ENCODE measurements at places on chromosomes 5 and 9.

- no peak for DNase-seq
Observed at GRCh38 chr9:33164138-33164809, 2.9 kb downstream of the B4GALT1 start.

GRCh38 chr5:100595812-100596173 lies 60.6 kb downstream of the FAM174A start:
- no peak for DNase-seq

- DNase-seq = no peak
Observed at GRCh38 chr5:152527358-152528052, 122.4 kb upstream of the NMUR2 start.

DNA sequence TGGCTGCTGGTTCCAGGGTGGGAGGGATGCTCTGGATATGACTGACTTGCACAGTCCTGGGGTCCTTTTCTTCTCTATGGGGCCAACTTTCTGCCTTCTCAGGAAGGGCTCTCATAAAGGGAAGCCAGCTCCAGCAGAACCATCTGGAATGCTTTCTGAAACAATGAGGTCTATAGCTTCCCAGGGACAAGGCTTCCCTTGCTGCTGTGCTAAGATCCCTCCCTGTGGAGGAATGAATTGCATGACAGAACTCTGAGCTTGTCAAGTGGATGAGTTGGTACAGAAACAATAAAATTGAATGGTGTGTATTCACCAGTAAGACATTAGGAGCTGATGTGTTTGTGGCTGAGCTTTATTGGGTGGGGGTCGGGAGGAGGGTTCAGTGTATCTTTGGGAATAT lies 19.8 kb downstream of the CKMT2 start:
- DNase-seq = no peak

- DNase-seq = no peak
Observed at GRCh38 chr5:137278476-137278875, 220.7 kb downstream of the SPOCK1 start.

DNA sequence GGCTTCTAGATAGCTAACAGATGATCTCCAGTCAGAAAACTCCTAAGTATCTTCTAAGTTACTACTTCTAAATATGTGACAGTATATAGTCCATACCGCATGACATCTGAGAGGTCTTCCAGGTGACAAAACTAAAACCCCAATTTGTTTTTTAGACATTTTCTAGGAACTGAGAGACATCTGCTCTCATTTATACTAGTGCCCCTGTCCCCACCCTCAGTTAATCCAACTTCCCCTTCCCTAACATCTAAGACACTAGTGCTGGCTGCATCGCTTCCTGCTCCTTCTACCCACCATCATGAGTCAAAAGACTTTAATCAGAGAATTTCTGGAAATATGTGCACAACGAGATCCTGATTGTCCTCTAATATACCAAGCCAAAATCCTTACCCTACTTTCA lies 37.9 kb downstream of the FBXW11 start:
- DNase-seq = no peak

GRCh38 chr5:177355868-177356168 lies 1.9 kb upstream of the RGS14 start:
- no peak for DNase-seq

DNA sequence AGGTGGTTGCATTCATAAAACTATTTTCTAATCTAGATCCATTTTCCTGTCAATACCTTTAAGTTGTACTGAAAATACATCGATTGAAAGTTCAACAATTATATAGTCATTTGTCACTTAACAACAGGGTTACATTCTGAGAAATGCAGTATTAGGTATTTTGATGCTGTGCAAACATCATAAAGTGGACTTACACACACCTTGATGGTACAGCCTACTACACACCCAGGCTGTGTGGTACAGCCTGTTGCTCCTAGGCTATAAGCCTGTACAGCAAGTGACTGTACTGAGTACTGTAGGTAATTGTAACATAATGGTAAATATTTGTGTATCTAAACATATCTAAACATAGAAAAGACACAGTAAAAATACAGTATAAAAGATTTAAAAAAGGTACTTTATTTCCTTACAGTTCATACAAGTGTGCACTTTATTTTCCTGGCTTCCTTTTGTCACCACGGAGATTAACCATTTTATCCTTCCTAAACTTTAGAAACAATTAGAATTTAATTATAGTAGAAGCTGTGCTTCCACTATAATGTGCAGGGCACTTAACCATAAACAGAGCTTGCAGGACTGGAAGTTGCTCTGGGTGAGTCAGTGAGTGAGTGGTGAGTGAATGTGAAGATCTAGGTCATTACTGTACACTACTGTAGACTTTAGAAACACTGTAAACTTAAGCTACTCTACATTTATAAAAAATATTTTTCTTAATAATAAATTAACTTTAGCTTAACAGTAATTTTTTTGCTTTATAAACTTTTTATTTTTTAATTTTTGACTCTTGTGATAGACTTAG lies 42.9 kb upstream of the MEF2C start:
- no peak for DNase-seq

DNA sequence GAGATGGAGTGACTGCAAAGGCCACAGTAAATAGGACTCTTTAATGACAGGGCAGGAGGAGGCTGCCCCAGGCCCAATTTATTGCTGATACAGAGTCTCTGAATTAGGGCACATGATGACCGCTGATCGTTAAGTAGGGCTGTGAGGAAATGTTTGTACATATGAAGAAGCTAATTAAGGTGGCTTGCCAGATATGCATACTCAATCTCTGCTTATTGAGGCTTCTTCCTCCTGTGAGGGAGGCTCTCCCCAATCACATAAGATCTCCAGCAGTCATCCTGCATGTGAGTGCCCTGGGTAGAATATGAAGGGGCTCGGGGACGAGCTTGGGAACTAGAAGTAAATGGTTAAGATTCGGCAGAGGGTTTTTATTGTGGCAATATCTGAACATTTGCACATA lies 8.2 kb upstream of the CD180 start:
- no peak for DNase-seq

DNA sequence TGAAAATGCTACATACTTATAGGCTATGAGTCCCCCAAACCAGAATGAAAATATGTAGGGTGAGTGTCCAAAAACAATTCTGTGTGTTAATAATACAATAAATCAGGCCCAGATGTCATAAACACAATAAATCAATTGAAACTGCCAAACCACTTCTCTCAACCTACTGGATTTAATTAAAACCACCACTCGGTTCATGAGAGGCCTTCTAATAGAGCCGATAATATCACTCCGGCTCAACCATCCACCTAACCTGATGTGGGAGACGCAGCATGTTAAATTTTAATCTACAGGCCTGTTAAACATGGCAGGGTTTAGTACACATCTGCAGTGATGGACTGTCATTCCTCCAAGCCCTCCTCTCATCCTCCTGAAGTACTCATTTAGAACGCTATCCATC lies 734.5 kb upstream of the ZNF608 start:
- no peak for DNase-seq

GRCh38 chr9:93713716-93714115 lies 137.3 kb downstream of the PHF2 start:
- no peak for DNase-seq

- DNase-seq = no peak
Observed at GRCh38 chr5:7756453-7756852, 94.5 kb downstream of the CFAP90 start.

- DNase-seq = peak; percentile 28
Observed at GRCh38 chr5:110441035-110441434, 285.4 kb downstream of the TMEM232 start.

DNA sequence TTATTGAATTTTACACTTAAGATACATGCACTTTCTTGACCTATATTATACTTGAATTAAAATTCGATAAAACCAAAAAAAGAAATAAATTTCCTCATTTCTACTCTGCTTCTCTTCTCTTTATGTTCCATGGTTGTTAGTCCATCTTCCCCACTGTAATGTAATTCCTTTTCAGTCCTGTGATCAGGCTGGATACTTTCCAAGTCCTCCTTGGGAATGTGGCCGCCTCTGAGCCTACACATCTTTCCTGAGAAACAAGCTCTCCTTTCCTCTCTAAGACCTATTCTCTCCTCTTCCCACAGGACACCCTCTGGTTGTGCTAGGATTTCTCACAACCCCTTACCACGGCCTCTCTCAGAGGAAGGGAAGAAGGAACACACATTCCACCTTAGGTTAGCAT lies 285.1 kb downstream of the DNAH5 start:
- peak; percentile 24 for DNase-seq

DNA sequence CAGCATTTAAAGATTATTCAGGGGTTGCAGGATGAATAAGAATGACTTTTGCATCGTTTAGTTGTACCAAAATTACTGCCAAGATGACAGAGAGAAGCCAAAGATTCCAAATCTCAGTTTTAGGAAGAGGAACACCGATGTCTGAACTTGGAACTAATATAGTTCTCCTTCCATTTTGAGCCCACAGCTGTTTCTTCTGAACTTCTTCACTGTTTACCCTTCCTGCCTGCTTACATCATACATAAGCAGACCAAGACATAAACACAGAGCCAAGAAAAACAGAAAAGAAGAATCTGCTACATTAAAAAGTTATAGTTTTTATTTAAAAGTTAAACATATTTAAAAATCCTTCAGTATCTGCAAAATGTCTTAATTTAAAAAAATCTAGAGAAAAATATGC lies 146.9 kb upstream of the RAPGEF1 start:
- no peak for DNase-seq

GRCh38 chr9:27627188-27627564 lies 53.9 kb upstream of the C9orf72 start:
- DNase-seq = no peak

DNA sequence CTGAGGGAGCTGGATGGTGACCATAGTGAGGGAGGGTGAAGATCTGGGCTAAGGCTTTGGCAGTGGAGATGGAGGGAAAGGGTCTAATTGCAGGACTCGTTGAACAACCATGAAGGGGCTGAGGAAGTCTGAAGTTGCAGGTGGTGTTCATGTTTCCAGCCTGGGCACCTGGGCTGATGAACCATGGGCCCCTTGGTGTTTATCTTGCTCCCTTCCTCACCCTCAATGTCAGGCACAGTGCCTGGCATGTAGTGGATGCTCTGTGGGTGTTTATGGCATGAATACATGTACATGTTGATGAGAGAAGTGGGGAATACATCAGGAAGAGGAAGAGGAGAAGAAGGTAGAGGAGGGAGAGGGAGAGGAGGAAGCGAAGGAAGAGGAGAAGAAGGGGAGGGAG lies 31.3 kb upstream of the COL15A1 start:
- no peak for DNase-seq

DNA sequence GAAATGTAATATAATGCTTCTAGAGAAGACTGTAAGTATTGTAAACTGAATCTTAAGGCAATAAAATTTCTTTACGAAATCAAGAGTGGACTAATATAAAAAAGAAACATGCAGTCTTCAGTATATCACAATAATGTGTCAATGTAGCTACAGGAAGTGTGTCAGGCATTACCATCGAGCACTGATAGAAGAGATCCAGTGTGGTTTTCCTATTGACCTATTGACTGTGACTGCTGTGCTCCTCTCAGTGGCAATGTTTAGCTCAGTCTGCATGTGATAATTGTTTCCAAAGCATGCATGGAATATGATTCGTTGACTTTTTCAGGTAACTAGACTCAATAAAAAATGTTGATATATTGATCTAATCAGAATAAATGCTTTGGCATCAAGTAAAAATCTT lies 20.3 kb upstream of the PCSK1 start:
- no peak for DNase-seq

DNA sequence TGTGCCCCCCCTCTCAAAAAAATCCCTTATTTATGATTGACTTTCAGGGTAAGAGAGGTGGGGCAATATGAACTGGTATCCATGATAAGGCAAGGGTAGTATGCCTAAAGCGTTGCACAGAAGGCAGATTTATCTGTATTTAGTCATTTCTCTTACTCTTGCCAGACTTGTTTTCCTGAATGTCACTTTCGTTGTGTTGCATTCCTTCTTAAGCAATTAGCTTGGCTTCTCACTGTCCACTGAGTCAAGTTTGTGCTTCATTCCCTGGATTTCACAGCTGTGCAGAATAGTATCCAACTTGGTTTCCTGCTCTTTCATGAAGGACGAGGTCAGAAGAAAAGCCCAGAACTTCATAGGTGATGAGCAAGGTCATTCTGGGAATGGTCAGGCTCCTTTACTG lies 301.5 kb upstream of the ACTBL2 start:
- no peak for DNase-seq

DNA sequence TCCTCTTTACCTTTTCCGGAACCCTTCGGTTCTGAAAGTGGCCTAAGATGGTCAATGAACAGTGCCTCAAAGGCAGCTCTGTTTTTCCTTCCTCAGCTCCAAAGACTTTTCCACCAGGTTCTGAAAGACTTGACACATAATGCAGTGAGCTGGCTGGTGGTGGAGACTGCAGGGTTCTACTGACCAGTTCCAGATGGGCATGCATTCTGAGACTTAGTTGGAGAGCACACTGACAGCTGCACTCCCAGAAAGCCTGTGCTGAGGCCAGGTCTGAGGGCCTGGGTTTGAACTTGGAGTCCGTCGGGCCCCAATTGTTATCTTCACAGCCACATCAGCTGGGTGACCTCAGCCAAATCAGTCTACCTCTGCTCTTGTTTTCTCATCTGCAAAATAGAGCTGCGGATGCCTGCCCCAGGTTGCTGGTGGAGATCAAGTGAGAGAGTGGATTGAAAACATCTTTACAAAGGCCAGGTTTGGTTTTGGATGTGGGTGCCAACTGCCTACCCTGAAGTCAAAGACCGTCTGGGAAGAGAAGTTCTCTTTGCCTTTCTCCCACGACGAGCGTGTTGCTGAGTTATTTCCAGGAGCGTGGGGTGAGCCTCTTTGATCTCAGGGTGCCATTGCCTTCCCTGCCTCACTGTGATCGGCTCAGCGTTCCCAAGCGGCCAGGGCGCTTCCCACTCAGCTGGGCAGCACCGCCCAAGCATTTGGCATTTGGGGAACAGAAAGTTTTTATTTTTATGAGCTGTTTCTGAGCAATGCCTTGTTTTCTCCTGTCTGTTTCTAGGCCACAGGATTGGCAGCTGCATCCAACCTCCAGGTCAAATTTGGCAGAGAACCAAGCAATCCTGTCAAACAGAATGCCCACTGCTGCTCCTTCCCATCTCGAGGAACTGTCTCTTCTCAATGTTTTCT lies 54.9 kb downstream of the RAD23B start:
- no peak for DNase-seq

DNA sequence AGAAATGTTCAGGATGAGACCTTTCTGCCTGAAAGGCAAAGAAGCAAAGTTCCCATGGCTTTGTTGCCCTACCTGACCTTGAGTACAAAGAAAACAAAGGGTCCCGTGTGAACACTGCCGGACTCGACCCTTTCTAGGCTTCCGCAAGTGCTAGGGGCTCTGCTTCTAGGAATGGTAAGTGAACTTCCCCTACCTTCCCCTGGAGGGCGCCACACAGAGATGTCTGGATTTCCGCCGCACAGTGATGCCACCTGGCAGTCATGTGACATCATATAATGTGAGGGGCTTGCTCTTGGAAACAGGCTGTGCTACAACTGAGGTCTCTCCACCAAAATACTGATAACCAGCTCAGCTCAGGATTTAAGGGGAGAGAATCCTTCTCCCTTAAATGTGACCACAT lies 56.6 kb downstream of the HSD17B3 start:
- DNase-seq = no peak

Measured in retinal pigment epithelial cell (primary cell).